Cerebellum (tissue), 4 donors: ENCODE measurements at places on chromosomes 6 and 20. TPM values are rescaled to one million over a fixed set of nuclear protein-coding genes. Genes with fewer than 3 reads are reported as not detected.

The PHACTR3 gene
- total RNA-seq, result 20.1 TPM

The COX4I2 gene
- total RNA-seq, result not detected

The SAMD10 gene
- 7.9 TPM for total RNA-seq

The SLX4IP gene
- 11.4 TPM for total RNA-seq

The PLCB4 gene
- 36.4 TPM for total RNA-seq

The SLC22A1 gene
- 0.91 TPM for total RNA-seq

The FOXA2 gene
- total RNA-seq, result not detected

The HDGFL1 gene
- total RNA-seq, result not detected

The LRRC73 gene
- 1.8 TPM for total RNA-seq

The PPP1R3D gene
- total RNA-seq, result 3.6 TPM

The CBLN4 gene
- 2.6 TPM for total RNA-seq
